GM12878 (cell line): ENCODE measurements at places on chromosomes 1 and 21. TPM values are rescaled to one million over a fixed set of nuclear protein-coding genes. Genes with fewer than 3 reads are reported as not detected.
A peak's percentile ranks its signal among the peaks of the same experiment; 100 is the strongest.

Gene TMEM51
- 4.2 TPM in 2 replicates for total RNA-seq

Gene PIK3R3
- 24.6 and 27.0 TPM in 2 replicates for total RNA-seq

Gene LCE3E
- not detected in 2 replicates for total RNA-seq

Gene F5
- total RNA-seq = 0.29 and 0.72 TPM in 2 replicates

Gene NTMT2
- total RNA-seq = not detected in 2 replicates

Gene C1orf185
- total RNA-seq = not detected in 2 replicates

Gene C1QB
- total RNA-seq = 0.19 and 0.62 TPM in 2 replicates

Gene TNFAIP8L2
- total RNA-seq = 5.4 and 6.2 TPM in 2 replicates

Gene AQP10
- not detected in 2 replicates for total RNA-seq

Gene PIGV
- 10.4 and 10.7 TPM in 2 replicates for total RNA-seq

- no peaks in the 10 kb centered on the region for H3K27me3 ChIP-seq
- no peaks in the 10 kb centered on the region for H3K36me3 ChIP-seq
- H3K4me3 ChIP-seq = no peak overlapping the region
- no peak for DNase-seq
- 0 out of 2 replicates have a peak, but pooled peaks cover 3% of the 10 kb centered on the region for H3K4me1 ChIP-seq
These were observed 8.8 kb downstream of the MAGI3 start for GRCh38 chr1:113399062-113399583.

- no peak overlapping the region for H3K27ac ChIP-seq
- peaks cover 11% of the 10 kb centered on the region for H3K36me3 ChIP-seq
- DNase-seq = peak; percentile 16
- H3K4me1 ChIP-seq = no peaks in the 10 kb centered on the region
- no peak overlapping the region for H3K4me3 ChIP-seq
These were observed 31.1 kb upstream of the MTF1 start for GRCh38 chr1:37890378-37891014.

DNA sequence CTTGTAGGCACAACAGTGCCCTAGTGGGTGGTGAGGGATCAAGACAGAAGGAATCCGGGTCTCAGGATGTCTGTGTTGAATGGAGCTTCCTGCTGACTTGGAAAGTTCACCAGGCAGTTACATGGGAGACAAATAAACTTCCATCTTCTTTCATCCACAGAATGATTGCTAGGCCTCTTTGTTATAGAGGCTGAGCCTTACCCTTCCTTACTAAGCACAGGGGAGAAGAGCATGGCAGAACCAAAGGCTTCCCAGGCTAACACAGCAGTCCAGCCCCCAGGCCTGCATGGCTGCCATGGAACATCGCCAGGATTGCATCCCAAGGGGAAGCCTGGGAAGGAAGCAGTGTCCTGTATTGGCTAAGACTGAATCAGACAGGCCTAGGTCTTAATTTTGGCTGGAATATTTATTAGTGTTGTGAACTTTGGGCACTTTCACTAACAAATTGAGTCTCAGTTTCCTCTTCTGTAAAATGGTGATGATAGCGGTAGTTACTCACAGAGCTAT lies 18.7 kb downstream of the HEYL start:
- H3K27ac ChIP-seq = no peak overlapping the region
- no peaks in the 10 kb centered on the region for H3K36me3 ChIP-seq
- no peak for DNase-seq
- no peaks in the 10 kb centered on the region for H3K4me1 ChIP-seq
- no peak overlapping the region for H3K4me3 ChIP-seq
- H3K27me3 ChIP-seq = no peaks in the 10 kb centered on the region

- no peak overlapping the region for H3K4me3 ChIP-seq
- no peaks in the 10 kb centered on the region for H3K36me3 ChIP-seq
- H3K4me1 ChIP-seq = no peaks in the 10 kb centered on the region
These were observed 91.5 kb upstream of the ETS2 start for GRCh38 chr21:38714039-38714817.

DNA sequence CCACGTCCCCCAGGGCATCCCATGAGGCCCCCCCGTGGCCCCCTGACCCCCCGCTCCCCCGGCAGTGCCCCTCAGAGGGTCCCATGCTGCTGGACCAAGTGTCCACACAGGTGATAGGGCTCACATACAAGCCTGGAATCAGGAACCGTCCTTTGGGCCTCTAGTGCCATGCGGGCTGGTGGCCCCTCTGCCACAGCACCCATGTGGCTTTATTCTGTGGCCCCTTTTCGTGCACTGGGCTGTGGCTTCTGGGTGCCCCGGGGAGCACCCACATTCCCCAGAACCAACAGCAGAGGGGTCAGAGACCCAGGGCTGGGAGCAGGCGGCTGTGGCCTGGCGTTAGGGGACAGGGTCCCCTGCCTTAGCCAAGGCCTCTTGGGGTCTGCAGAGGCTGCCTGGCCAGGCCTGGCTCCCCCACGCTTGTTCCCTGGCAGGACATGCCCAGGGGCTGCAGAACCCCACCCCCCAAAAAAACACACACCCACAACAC lies 31.7 kb downstream of the SLC19A1 start:
- no peak for DNase-seq
- H3K27me3 ChIP-seq = no peaks in the 10 kb centered on the region
- no peak overlapping the region for H3K4me3 ChIP-seq
- H3K36me3 ChIP-seq = peaks cover 7% of the 10 kb centered on the region

DNA sequence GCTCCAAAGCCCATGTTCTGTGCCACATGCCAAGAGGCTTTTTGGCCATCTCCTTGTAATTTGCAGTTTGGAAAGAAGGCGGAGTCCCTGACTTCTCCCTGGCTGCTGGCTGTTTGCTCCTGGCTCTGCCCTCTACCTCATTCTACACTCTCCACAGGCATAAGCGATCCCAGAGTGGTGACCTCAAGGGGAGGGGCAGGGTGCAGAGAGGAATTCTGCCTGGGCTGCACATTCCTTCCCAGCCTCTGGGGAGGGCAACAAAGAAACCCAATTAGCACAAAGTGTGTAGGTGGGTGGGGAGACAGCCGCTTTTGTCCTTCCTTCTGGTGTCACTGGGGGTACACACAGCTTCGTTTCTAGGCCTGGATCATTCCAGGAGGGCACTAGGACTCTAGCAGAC lies 95.3 kb downstream of the HIVEP3 start:
- H3K4me3 ChIP-seq = no peak overlapping the region
- no peaks in the 10 kb centered on the region for H3K27me3 ChIP-seq
- peaks cover 5% of the 10 kb centered on the region; the same call in 1 of the 2 replicates for H3K4me1 ChIP-seq
- no peak for DNase-seq
- H3K27ac ChIP-seq = no peak overlapping the region

- no peak overlapping the region for H3K27ac ChIP-seq
- H3K4me3 ChIP-seq = no peak overlapping the region
- H3K4me1 ChIP-seq = peaks cover 12% of the 10 kb centered on the region
- H3K36me3 ChIP-seq = peaks cover 6% of the 10 kb centered on the region; the same call in 1 of the 2 replicates
These were observed 8.0 kb downstream of the PHLDA3 start for GRCh38 chr1:201460814-201461644.

DNA sequence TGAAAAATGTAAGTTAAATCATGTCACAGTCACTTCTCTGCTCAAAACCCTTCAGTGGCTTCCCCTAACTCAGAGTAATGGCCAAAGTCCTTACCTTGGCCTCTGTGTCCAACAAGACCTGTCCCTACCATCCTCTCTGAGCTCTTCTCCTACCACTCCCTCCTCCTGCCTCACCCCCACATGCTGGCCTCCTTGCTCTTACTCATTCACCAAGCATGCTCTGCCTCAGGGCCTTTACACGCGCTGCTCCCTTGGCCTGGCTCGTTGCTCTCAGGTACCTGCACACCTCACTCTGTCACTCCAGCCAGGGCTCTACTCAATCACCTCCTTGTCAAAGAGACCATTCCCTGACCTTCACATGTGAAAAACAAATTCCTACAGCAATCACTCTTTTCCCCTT lies 54.2 kb downstream of the SEC16B start:
- no peak overlapping the region for H3K4me3 ChIP-seq
- no peak overlapping the region for H3K27ac ChIP-seq
- DNase-seq = no peak
- no peaks in the 10 kb centered on the region for H3K36me3 ChIP-seq

DNA sequence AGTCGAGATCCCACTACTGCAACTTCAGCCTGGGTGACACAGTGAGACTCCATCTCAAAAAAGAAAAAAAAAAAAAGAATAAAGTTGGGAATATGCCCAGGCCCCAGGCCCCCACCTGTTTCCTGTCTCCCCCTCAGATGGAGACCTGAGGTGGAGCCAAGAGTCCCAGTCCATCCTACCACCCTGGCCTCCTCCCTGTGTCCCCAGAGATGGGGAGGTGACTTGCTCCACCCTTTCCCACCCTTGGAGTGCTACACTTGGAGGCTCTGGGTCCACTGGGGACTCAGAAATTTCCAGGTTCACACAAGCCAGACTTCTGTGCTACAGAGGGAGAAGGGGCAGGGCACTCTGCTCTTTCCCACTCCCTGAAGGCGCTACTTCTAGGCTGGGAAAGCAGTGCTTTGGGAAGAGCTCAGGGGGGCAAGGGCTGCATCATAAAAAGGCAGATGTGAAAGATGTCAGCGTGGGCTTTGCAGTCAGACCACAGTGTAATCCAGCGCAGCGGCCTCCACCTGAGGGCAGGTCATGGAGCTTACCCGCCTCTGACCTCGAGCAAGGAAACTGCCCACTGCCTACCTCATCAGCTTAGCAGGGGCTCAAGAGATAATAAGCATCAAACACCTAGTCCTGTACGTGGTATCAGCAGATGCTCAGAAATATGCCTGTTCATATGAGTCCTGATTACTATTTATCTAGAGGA lies 13.4 kb downstream of the TMEM63A start:
- no peak for DNase-seq
- no peak overlapping the region for H3K27ac ChIP-seq
- H3K4me3 ChIP-seq = no peak overlapping the region
- H3K4me1 ChIP-seq = peaks cover 6% of the 10 kb centered on the region

DNA sequence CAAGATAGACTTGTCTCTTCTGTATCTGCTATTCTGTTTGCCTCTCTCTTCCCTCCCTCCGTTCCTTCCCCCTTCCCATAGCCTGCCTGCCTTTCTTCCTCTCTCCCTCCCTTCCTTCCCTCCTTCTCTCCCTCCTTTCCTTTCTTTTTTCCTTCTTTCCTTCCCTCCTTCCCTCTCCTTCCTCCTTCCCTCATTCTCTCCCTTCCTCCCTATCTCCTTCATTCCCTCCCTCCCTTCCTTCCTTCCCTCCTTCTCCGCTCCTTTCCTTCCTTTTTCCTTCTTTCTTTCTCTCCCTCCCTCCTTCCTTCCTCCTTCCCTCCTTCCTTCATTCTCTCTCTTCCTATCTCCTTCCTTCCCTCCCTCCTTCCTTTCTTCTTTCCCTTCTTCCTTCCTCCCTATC lies 944 bp downstream of the AADACL4 start:
- no peak for DNase-seq
- no peaks in the 10 kb centered on the region for H3K36me3 ChIP-seq
- no peak overlapping the region for H3K4me3 ChIP-seq
- H3K4me1 ChIP-seq = no peaks in the 10 kb centered on the region
- H3K27ac ChIP-seq = no peak overlapping the region
- H3K27me3 ChIP-seq = no peaks in the 10 kb centered on the region

DNA sequence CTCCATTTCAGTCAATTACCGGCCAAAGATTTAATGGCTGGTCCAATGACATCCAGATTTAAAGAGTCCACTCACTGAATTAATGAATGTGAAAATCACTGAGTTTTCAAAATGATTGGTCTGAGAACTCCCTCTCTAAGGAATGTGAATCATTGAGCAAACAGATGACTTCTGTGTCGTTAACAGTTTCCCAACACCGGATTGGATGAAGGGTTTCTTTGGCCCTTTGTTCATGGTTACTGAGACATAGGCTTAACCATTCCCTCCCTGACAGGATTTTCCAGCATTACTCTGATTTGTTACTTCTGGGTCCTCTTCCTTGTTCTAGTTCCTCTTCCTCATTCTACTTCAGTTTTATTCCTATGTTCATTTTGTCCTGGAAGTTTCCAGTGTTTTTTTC lies 1.5 kb upstream of the CLDN17 start:
- no peaks in the 10 kb centered on the region for H3K36me3 ChIP-seq
- H3K4me1 ChIP-seq = no peaks in the 10 kb centered on the region
- H3K27ac ChIP-seq = no peak overlapping the region
- no peak overlapping the region for H3K4me3 ChIP-seq

DNA sequence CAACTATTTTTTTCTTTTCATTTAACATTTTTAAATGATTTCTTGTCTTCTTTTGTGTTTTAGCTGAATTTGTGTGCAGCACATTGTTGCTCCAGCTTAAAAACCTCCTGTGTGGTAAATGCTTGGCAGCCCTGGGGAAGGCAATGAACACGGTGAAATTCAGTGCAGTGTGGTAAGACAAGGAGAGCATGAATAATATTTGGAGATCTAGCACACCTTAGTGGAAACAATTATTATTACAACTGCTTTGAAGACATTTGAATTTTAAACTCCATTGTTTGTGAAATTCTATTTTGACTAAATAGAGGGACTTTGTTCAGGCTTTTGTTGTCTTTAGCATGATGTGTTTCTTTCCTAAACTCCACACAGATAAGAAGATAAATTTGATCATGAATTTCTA lies 242.6 kb upstream of the CXADR start:
- H3K36me3 ChIP-seq = no peaks in the 10 kb centered on the region
- DNase-seq = no peak
- no peaks in the 10 kb centered on the region for H3K4me1 ChIP-seq
- H3K27me3 ChIP-seq = no peaks in the 10 kb centered on the region
- H3K27ac ChIP-seq = no peak overlapping the region
- no peak overlapping the region for H3K4me3 ChIP-seq

GRCh38 chr1:84969489-84970250 lies 27.2 kb downstream of the MCOLN2 start:
- no peaks in the 10 kb centered on the region for H3K27me3 ChIP-seq
- peaks cover 47% of the 10 kb centered on the region for H3K4me1 ChIP-seq
- H3K4me3 ChIP-seq = no peak overlapping the region
- H3K36me3 ChIP-seq = peaks cover 3% of the 10 kb centered on the region
- peak; percentile 92 for DNase-seq

DNA sequence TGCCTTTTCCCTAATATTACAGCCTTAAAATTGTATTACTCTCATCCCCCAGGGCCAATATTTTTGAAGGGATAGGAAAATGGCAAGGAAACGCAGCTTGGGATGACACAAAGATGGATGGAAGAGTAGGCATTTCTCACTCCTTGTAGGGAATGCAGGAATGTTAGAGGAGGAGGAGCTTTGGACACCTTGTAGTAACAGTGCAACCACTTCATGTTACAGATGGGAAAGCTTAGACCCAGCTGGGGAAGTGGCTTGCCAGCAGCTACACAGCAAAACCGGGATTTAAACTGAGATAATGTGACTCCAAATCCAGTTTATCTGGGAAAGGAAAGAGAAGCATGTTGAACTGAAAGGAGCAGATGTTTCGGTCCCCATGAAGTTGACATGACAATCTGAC lies 473.7 kb upstream of the DAB1 start:
- no peaks in the 10 kb centered on the region for H3K4me1 ChIP-seq
- H3K27ac ChIP-seq = no peak overlapping the region
- no peak for DNase-seq
- no peaks in the 10 kb centered on the region for H3K27me3 ChIP-seq

- H3K4me3 ChIP-seq = no peak overlapping the region
- H3K4me1 ChIP-seq = no peaks in the 10 kb centered on the region
- no peak for DNase-seq
- H3K27ac ChIP-seq = no peak overlapping the region
These were observed 42.0 kb downstream of the STUM start for GRCh38 chr1:226590614-226591013.

GRCh38 chr1:159749630-159750029 lies 31.1 kb upstream of the DUSP23 start:
- DNase-seq = no peak
- no peak overlapping the region for H3K27ac ChIP-seq
- no peaks in the 10 kb centered on the region for H3K36me3 ChIP-seq
- no peaks in the 10 kb centered on the region for H3K4me1 ChIP-seq
